ENCODE measurements at places on chromosomes 5 and 9.

DNA sequence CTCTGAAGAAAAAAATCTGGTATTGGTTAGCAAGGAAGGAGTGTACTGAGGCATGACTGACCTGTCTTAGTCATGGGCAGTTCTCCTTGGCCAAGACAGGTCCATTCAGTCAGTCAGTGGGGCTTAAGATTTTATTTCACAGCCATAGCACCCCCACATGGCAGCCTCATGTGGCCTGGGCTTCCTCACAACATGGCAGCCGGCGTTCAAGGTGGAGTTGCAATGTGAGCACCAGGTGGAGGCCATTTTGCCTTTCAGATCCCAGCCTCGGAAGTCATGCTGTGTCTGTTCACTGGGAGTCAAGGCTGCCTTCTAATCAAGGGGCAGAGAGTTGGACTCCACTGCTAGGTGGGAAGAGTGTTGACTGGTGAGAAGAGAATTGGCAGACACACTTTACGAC lies 10.3 kb upstream of the CARD19 start:
- DNase-seq: no peak

DNA sequence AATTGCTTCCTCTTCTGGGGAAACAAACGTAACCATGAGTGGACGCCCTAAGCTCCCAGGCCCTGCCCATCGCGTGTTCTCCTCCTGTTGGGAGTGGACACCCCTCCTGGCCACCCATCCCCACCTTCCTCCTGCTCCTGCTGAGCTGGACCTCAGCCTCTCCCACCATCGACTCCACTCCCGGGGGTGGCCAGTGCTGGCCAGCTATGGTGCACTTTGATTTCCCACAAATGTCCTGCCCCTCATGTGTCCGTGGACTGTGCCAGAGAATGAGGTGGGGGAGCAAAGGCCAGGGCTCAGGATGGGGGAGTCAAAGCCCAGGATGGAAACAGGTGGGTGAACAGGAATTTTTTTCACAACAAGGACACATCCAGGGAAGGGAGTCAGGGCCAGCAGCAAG lies 62.8 kb downstream of the MED10 start:
- DNase-seq: no peak

DNA sequence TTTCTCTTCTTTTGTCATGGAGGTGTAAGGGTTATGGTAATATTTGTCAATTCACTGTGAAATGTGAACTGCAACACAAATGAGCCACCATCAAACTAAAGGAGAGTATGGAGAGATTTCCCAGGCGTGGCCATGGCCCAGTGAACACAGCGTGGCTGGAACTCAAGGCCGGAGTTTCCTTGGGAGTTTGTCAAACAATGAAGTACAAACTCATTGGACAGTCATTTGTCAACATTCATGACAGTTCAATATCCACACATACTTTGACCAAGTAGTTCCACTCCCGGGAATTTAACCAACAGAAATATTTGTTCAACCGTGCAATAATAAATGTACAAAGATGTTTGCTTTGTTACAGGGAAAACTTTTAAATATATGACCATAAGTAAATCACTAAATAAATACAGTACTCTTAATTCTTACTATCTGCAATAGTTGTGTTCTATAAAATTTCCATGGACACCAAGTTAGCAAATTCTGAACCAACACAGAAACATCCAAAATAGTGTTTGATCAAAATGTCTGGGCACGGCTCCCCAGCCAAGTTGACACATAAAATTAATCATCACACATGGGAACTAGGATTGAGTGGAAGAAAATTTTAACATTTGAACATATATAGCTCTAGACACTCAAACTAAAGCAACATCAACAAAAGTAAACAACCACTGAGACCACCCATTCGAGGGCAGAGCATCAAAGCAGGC lies 87.1 kb downstream of the DIRAS2 start:
- no peak for DNase-seq

GRCh38 chr9:100295240-100295639 lies 57.5 kb downstream of the TEX10 start:
- DNase-seq: no peak

DNA sequence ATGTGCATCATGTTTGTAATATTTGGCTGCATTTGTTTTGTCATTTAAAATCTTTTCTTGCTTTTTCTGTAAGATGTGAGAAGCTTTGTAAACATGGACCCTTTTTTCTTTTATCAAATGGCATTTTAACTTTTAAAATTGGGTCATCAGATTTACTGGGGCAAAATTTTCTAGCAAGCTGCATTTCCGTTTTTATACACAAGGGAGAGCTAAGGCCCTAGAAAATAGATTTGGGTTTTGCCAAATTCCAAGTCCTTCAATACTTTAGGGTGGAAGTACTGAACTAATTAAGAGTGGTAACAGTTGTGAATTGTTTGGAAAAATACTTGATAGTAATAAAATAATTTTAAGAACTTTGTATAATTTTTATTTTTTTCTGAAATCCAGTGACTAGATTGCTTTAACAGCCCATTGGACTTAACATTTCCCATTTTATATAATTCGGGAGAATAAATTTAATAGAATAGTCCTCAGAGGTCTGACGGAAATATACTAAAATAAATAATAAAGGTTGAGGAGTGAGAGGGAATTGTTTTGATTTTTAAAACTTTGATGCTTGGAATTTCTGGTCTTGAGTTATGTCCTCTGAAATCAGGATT lies 117.4 kb downstream of the SMARCA2 start:
- DNase-seq: no peak

- no peak for DNase-seq
These were observed 43.3 kb downstream of the SH3GL2 start for GRCh38 chr9:17622141-17622540.

DNA sequence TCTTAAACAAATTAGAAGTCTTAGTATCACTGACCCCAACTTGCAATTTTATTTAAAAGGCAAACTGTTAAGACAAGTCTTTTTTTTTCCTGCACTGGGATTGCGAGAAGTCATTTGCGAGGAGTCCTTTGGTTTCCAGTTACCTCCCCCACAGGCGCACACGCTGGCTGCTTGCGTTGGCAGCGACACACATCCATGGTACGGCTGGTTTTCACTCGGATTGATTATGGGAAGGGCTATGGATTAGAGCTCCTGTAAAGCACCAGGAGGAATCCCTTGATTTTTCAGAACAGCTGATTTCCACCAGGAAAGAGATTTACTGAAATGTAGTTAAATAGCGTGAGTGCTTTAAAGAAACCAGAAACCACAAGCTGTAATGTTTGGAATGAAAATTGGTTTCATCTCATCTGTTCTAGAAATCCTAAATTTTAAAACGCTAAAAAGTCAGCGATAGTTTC lies 737 bp downstream of the SLC1A3 start:
- no peak for DNase-seq

DNA sequence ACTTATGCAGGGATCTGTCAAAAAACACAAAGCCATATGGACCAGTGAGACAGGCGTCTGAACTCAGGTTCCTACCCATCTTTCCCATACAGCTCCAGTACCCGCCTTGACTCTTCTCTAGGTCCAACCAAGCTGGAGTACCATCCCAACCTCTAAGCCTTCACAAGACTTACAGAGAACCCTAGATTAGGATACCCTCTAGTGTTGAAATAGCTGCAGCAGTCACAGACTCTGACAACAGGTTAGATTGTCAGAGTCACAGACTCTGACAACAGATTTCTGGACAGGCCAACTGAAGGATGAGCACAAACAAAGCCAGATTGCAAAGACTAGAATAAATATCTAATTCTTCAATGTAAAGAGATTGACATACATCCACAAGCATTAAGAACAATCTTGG lies 266.1 kb downstream of the GRIA1 start:
- no peak for DNase-seq

DNA sequence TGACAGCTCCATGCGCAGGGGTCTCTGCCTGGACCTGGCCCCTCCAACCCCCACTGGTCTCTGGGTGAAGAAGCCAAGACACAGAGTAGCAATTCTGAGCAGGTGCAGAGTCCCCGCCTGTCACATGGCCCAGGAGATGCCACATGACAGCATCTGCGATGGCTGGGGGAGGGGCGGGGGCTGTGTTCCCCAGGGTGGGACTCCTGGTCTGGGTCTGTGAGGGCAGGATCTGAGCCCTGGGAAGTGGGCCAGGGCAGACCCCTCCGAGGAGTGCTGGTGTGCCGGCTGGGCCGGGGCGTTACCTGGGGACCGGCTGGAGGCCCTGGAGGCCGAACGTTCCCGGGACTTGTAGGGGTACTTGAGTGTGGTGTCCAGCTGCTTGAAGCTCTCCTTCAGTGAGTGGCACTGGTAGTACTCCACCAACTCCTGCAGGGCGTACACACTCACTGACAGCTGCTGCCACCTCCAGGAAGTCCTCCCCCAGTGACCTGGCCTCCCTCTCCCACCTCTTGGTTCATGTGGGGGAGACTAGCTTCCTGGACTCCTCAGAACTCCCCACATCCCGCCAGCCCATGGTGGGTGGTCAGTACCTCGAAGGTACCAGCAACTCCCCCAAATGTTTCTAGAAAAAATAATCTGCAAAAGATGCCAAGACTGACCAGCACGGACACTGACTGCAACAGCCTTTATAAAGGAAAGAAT lies 32.1 kb upstream of the SARDH start:
- no peak for DNase-seq

DNA sequence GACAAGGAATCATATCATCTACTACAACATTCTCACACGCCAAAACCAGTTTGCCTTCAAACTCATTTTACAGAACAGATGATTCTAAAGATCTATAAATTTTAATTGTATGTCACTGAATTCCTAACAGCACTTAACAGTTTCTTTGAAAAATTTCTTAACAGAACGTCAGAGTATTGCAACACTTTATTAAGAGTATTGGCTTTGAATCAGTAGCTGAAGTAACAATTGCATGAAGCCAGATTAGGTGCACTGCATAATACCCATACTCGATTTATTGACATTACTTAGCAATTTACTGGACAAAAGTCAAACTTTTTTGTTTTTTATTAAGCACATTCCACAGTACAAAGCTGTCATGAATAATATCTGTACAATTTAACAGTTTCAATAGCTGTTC lies 75.8 kb downstream of the SMIM23 start:
- DNase-seq: no peak

Data from stimulated activated CD8-positive, alpha-beta memory T cell treated with anti-CD3 and anti-CD28 coated beads, Interleukin-4, amount 100 ng/mL, for 24 hours (primary cell).